ENCODE measurements at places on chromosomes 2 and 18.

GRCh38 chr2:162478721-162479129, 134.8 kb downstream of the GCA start:
- no peak for DNase-seq

DNA sequence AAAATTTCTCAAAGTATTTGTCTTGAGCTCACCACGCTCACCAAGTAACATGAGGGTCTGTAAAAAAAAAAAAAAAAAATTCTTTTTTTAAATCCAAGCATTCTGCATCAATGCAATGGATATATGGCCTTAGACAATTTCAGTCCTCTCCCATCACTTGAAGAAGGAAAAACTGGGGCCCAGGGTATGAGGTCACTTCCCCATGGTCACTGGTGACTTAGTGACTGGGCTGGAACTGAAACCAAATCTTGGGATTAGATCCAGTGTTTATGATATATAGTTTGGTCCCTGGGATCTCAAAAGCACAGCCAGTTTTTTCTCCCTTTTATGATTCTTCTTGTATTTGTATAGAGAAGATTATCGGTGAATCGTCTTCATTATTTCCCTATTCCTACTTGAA, 477.9 kb upstream of the TNP1 start:
- no peak for DNase-seq

- no peak for DNase-seq
These were observed 29.2 kb upstream of the DLX2 start for GRCh38 chr2:172131713-172132555.

GRCh38 chr2:202034249-202035088, 814 bp downstream of the FZD7 start:
- no peak for DNase-seq
